A549 (cell line): ENCODE measurements at places on chromosomes 4 and X.

DNA sequence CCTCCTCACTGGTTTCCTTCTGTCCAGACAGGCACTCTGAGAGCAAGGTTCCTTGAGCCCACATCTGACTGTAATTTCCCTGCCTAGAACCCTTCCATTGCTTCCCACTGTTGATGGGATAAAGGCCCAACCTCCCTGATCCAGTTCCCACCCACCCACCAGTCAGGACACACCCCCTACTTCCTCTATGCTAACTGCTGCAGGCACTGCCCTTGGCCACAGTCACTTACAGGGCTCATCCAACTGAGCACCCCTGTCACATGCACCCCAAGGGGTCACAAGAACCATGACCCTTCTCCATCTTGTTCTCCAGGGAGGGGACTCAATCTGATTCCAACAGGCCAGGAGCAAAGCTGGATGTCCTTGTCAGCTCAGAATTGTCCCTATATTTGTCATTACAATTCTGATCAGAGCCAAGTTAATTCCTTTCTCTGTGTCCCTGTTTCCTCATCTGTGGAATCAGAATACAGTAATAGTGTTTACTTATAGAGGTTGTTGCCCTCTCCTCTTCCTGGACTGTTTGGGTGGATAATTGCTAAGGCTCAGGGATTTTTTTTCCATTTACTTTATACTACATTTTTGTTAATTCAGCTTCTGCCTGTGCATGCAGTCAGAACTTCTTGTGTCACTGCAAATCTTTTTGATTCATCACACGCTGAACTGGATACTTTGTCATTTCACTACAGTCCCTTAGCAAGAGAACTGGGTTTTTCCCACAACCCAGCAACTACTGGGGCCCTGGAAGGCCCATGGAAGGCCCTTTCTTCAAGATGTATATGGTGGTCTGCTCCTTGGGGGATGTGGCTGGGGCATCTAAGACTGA is 105.6 kb upstream of the MAMLD1 start:
- no peak for DNase-seq

DNA sequence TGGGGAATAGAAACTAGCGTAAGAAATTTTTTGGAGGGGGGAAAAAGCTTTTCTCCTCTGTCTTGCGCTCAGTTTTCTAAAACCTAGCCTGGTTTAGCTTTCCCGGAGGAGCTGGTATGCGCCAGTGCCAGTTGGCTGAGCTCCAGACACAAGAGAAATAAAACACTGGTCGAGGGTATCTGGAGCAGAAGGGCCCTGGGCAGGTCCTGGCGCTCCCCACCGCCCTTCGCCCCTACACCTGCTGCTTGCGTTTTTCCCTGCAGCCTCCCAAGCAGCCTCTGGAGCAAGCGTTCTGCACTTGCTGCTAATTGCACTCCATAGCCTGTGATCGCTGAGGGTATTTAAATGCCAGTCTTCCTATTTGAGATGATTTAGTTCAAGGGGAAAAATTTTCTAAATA is 816 bp downstream of the EREG start:
- DNase-seq = no peak

- DNase-seq = no peak
These were observed 33.2 kb downstream of the PPP2R2C start for GRCh38 chr4:6439120-6439762.

DNA sequence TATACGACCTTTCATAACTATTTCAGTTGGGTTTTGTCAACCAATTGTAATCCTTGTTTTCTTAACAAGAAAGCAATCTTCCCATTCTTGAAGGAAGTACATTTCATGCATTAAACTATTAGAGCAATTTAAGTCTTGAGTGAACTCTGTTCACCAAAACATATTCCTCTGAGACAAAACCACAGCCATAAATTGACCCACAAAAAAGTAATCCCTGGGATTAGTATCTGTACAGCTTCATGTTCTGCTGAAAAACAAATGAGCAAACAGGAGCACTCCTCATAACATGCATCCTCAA is 207.0 kb upstream of the PDE5A start:
- DNase-seq = no peak

DNA sequence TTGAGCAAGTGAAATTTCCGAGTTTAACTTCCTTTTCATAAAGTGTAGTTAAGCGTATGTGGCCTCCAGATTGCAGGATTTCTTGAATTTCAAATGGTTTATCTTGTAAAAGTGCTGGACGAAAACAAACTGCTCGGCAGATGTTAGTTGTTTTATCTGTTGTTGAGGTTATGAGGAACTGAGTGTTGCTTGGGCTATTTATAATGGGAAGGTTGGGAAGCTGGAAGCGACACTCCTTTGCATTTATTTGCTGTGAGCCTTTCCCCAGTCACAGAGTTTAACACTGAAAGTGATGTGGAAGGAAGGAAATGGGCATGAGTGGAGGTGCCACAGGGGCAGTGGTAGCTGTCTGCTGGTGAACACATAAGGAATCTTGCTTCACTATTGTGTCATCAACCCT is 284.9 kb downstream of the PCDH7 start:
- DNase-seq = no peak

DNA sequence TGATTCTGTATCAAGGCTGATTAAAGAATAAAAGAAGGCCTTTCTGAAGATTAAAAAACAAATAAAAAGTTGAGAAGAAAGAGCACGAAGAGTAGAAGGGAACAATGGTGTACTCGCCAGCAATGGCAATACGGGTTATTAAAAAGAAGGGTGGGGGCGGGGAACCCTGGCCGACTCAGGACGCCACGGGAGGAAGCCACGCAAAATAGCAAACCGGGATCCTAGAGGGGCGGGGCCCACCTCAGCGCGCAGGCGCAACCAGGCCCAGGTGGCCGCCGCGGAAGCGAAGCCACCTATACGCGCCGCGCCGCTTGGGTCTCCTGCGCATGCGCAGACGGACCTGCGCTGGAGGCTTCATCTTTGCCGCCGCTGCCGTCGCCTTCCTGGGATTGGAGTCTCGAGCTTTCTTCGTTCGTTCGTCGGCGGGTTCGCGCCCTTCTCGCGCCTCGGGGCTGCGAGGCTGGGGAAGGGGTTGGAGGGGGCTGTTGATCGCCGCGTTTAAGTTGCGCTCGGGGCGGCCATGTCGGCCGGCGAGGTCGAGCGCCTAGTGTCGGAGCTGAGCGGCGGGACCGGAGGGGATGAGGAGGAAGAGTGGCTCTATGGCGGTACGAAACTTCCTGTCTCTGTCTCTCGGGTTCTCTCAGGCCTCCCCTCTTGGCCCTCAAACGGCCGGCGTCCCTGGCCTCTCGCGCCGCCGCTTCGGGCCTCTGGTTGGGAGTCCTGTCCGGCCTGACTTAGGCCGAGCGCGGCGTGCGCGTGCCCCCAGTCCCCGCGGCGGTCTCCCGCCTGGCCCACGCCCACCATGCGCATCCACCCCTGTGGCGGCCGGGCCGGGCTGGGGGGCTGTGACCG is at the start of gene FIP1L1:
TSS of gene FIP1L1 (plus strand) at position 323 of the 852 bp plus-strand sequence. CDS start at position 521, 198 bp downstream.
- peak; percentile 66 for DNase-seq

- peak; percentile 27 for DNase-seq
These were observed 27.2 kb downstream of the BST1 start for GRCh38 chr4:15729910-15730533.

GRCh38 chr4:4315461-4316149 is 25.6 kb downstream of the ZBTB49 start:
- DNase-seq = no peak

GRCh38 chr4:185344743-185345538 is 50.8 kb downstream of the LRP2BP start:
- no peak for DNase-seq

GRCh38 chr4:139171876-139172691 is 4.9 kb downstream of the ELF2 start:
- peak; percentile 35 for DNase-seq

- no peak for DNase-seq
These were observed 1240.0 kb upstream of the ADGRL3 start for GRCh38 chr4:59960143-59960542.

DNA sequence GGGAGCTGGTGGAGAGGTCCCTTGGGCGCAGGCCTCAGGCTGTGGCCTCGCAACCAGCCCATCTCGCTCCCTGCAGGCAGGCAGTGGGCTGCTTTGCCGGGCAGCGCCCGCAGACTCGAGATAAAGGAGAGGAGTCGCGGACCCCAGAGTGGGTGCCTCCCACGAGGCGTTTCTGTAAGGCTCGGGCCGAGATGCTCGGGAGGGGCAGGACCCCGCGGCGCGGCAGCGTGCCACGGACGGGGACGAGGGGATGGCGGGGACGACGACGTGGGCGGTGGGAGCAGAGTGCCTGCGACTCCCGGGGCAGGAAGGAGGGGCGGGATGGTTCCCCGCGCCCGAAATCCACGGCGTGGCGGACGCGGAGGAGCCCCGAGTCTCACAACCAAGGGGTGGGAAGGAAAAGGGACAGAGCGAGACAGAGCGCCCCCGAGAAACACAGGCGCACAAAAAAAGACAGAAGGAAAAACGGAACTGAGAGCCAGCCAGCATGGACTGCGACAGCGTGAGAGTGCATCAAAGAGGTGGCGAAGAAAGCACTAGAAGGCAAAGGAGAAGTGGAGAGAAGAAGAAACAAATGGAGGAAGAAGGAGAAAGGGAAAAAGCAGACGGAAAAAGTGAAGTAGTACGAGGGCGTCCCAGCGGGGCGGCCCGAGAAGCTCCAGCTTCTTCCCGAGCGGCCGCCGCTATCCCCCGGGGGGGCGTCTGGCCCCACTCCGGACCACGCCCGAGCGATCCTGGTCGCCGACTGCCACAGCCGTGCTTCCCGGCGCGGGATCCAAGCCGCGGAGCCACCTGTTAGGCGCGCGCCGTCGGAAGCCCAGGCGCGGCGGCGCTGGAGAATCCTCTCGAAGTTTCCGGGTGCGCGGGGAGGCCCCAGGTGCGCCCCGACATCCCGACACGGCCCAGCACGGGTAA is 1.5 kb downstream of the BEND4 start:
- DNase-seq = no peak

DNA sequence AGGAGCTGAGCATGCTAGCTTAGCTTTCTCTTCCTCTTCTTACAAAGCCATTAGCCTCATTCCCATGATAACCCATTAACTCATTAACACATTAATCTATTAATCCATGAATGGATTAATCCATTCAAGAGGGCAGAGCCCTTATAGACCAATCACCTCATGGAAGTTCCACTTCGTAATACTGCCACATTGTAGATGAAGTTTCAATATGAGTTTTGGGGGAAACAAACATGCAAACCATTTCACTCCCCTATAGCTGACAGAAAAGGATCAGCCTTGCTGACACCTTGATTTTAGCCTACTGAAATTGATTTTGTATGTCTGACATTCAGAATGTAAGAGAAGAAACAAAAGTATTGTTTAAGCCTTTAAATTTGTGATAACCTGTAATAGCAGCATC is 251.8 kb upstream of the GALNTL6 start:
- no peak for DNase-seq

GRCh38 chr4:188780028-188780427 is 640.8 kb downstream of the TRIML1 start:
- DNase-seq = no peak

GRCh38 chr4:772776-773175 is 53.2 kb downstream of the CPLX1 start:
- DNase-seq = no peak

- DNase-seq = peak; percentile 92
These were observed 16.8 kb upstream of the LAMP2 start for GRCh38 chrX:120485638-120486520.

GRCh38 chrX:109399831-109400230 is 82.1 kb downstream of the GUCY2F start:
- DNase-seq = no peak

GRCh38 chrX:120752431-120753082 is 122.7 kb upstream of the C1GALT1C1 start:
- no peak for DNase-seq

GRCh38 chr4:98946359-98946758 is 17.4 kb upstream of the EIF4E start:
- DNase-seq = no peak

DNA sequence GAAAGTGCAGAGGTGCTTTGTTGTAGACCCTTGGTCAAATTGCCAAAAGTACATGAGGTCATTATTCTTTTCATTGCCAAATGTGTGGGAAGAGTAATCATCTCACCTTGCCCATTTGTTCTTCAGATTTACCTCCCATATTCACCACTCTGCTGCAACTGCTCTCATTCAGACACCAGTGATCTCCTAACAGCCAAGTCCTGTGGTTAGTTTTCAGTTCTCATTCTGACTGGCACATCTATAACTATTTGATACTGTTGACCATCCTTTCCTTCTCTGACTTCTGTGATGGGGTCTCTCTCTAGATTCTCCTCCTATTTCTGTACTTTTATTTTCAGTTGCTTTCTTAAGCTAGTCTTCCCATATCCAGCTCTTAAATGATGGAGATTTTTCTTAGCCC is 39.8 kb downstream of the GRIA3 start:
- DNase-seq = no peak

- no peak for DNase-seq
These were observed 246.8 kb downstream of the SNCA start for GRCh38 chr4:89590128-89590527.

- no peak for DNase-seq
These were observed 15.5 kb downstream of the MCF2 start for GRCh38 chrX:139692506-139692849.

GRCh38 chrX:119757979-119758730 is at the start of gene SOWAHD:
TSS of gene SOWAHD (plus strand) at chrX:119758588. CDS start at chrX:119758668, 80 bp downstream.
- DNase-seq = no peak

GRCh38 chr4:139146926-139147629 is 29.9 kb downstream of the ELF2 start:
- DNase-seq = no peak

DNA sequence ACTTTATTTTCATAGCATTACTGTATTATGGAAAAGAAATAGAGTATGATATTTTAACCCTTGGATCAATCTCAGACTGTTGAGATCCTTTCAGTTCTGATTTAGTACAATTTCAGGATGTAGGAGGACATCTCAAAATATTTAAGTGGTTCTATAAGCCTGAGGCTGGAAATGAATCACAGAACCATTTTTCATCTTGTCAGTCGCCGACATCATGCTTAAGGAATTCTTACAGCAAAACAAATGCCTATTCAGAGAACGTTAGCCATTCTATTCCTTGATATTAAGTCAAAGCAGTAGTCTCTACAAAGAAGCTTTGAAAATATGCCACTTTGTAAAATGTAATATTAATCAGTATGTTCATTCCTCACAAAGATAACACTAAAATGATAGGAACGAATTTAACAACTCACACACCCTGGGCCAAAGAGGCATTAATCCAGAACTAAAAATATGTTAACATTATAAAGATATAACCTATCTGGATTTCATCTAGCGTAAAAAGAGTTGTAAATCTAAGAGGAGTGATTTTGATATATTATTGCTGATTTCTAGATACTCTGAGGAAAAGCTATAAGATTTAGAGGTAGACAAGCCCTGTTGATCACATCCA is 152.0 kb downstream of the GASK1B start:
- DNase-seq = no peak

GRCh38 chr4:177706916-177707315 is 264.7 kb upstream of the AGA start:
- DNase-seq = no peak

- DNase-seq = no peak
These were observed 23.4 kb upstream of the G3BP2 start for GRCh38 chr4:75696581-75696980.
